Right hindlimb (tissue), 1 donor: ENCODE measurements at places on chromosomes 5 and 9.

GRCh38 chr5:112146323-112147226 is 272.5 kb downstream of the EPB41L4A start:
- DNase-seq = peak; percentile 74

GRCh38 chr5:56069652-56070226 is 75.0 kb upstream of the IL6ST start:
- DNase-seq = no peak

GRCh38 chr5:10789021-10789420 is 28.0 kb upstream of the DAP start:
- DNase-seq = peak; percentile 39

GRCh38 chr9:33698267-33698666 is 97.1 kb upstream of the PRSS3 start:
- DNase-seq = no peak

DNA sequence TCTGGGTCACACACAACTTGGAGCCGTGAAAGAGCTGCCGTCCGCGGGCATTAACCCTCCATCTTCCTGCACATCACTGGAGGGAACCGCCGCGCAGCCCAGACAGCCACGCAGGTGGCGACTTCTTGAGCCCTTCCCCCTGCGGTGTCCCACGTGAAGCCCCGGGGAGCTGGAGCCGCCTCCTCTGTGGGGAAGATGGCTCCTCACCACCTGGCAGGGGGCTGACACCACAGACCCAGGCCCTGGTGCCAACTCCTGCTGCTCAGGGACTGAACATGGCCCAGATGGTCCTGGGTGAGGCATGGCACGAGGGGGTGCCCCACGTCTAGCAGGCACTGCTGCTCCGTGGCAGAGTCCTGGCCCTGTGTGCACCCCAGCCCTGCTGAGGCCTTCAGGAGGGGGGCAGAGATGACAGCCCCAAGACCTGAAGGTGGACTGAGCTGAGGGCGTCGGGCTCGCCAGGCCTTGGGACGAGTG is 38.9 kb downstream of the NDUFS6 start:
- DNase-seq = no peak

- DNase-seq = no peak
Observed at GRCh38 chr9:106922026-106922425, 59.1 kb downstream of the ZNF462 start.

GRCh38 chr9:87259543-87260518 is 237.8 kb upstream of the DAPK1 start:
- DNase-seq = peak; percentile 78

GRCh38 chr5:16616536-16617273 is at the start of gene RETREG1:
Gene RETREG1 (minus strand): TSS chr5:16616997. CDS start chr5:16616971, 26 bp downstream.
- peak; percentile 57 for DNase-seq

GRCh38 chr9:83698976-83699585 is 8.7 kb downstream of the UBQLN1 start:
- no peak for DNase-seq

- DNase-seq = no peak
Observed at GRCh38 chr9:95820074-95820473, 55.4 kb upstream of the ERCC6L2 start.

DNA sequence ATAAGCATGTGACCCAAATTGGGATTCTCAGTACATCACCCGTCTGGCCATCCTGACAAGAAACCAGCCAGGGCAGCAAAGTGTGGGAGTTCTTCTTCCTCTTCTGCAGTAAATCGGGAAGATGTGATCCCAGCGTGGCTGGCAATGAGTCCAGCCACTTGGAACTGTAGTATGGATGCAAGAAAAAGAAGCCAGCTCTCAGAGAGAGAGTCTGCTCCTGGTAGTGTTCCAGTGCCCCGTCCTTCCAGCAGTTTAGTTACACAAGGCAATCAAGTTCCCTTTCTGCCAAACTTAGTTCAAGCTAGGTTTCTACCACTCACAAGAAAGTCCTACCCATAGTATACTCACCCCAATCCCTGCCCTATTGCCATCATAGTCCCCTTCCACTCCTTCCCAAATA is 65.6 kb downstream of the CDK5RAP2 start:
- DNase-seq = no peak

GRCh38 chr9:111179577-111179976 is 141.3 kb upstream of the LPAR1 start:
- DNase-seq = peak; percentile 42

GRCh38 chr9:35905051-35905781 is 786 bp upstream of the HRCT1 start:
- no peak for DNase-seq

DNA sequence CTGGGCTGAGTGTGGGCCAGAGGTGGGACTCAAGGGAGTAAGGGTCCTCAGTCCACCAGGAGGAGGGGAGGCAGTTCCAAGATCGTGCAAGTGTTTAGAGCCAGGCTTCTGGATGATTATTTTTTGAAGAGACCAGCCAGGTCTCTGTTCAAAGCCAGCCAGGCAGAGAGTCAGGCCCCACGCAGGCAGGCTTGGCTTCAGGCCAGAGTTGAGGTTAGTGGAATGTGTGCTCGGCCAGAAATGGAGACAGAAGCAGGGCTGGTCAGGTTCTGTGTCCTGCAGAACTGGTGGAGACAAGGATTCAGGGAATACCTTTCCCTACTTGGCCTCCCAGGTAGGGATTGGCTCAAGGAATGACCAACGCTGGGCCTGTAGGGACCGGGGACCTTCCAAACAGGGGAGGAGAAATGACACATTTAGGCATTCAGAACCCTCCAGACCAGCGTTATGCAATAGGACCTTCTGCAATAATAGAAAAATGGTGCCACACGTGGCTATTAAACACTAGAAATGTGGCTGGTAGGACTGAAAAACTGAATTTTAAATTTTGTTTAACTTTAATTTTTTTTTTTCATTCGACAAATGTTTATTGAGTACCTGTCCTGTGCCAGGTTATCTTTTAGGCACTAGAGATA is 106.2 kb downstream of the CMYA5 start:
- no peak for DNase-seq

- peak; percentile 87 for DNase-seq
Observed at GRCh38 chr9:126719618-126720031, 85.2 kb upstream of the ZBTB43 start.

DNA sequence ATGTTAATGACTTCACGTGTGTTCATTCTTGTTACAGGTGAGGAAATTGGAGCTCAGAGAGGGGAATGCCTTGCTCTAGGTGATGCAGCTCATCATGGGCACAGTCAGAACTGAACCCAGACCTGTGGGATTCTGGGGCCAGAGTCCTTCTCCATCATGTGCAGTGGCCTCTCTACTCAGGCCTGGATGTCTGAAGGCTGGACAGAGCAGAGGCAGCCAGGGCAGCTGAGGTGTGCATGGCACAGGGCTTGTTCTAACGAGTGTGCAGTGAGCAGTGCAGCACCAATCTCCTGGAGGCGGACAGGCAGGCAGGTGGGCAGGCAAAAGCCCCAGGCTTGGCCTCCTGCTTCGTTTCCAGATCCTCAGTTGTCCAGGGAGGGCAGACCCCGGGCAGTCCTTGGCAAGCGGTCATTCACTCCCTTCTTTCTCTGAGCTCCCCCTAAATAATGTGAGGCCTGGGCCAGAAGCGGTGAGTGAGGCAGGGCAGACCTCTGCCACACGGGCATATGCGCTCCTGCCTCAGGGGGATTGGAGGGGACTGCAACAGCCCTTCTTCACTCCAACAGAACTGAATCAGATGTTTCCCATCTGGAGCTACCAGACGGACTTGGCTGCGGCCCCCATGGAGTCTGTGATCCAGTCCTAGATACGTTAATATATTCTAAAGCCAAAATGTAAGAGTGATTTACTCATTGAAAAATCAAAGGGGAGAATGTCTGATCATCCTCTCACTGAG is 68.7 kb upstream of the FSTL4 start:
- no peak for DNase-seq

DNA sequence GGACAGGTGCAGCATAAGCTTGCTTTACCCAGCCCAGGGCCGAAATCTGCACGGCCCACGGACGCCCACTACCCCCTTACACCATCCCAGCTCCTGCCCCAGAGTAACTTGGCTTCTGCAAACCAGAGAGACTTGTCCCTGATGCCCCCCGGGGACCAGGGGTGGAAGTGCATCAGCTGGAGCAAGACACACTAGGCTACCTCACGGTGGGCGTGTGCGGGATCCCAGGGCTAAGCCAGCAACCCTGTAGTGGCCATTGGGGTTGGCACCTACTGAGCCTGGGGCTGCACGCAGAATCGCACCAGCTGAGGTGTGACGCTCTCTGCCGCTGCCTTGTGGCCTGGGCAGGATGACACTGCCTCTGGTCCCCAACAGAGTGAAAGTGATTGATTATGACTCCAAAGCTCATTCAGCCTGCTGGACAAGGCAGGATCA is 6.1 kb upstream of the ZNF79 start:
- DNase-seq = no peak

DNA sequence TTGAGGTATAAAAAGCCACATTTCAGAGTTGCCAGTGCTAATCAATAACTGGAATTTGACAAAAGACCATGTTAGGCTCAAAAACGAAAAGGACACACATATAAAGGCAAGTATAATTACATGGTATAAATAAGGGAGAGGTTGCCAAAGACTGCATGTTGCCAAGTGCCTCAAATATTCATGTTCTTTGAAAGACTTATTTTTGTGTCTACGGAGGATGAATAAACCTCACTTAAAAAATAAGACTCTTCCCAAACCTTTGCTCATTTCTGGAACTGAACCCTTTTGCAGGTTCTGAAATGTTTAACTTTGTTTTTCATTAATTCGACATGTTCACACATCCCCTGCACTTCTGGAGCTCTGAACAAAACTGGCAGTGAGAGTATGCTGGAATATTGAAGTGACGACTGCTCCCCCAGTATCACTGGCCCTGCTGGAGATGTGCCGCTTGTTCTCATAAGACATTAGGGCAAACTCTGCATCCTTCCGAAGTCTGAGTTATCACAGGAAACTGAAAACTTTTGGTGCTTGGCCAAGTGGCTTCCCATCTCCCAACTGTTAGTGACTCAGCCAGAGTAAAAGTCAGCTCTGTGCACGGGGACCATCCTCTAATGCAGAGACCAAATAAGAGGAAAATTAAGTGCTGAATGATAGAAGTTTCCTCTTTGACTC is 336.8 kb downstream of the GLIS3 start:
- peak; percentile 35 for DNase-seq

DNA sequence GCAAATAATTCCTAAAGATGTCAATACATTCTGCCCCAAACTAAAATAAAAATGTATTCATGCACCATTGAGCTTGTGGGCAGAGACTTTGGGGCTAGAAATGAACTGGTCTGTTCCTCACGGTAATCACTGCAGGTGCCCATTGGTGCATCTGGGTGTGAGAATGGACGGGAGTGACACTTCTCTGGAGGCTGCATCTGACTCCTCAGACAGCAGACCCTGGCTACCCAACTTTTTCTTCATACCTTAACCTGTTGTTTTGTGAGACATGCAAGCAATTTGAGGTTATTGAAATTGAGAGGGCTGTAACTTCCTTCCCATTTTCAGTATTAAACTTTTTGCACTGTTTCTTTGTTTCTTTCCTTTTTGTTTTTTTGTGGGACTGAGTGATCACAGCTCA is 333.4 kb downstream of the ICE1 start:
- DNase-seq = no peak

DNA sequence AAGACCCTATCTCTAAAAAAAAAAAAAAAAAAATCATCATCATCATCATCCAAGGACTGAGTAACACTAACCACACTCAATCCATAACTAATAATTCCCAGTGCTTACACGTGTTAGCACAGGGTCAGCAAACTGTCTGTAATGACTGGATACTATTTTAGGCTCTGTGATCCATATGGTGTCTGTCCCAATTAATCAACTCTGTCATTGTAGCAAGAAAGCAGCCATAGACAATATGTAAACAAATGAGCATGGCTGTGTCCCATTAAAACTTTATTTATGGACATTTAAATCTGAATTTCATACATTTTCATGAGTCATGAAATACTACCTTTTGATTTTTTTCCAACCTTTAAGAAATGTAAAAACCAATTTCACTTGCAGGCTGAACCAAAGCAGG is 148.4 kb downstream of the SIL1 start:
- no peak for DNase-seq

DNA sequence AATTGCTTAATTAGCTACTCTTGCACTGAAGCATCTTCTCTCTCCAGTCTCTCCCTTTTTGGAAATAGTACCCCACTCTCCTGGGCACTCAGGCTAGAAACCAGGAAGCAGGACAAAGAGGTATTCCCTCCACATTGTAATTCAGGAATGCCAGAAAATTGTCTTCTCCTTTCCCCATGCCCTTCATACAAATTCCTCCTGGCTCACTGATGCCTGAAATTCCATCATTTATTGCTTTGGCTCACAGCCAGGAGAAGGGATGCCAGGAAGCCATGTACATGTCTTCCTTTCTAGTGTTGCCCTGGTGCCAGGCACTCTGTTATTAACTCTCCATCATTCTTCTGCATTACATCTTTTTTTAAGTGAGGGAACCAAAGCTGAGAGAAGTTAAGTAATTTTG is 716.5 kb upstream of the C9orf72 start:
- DNase-seq = no peak

DNA sequence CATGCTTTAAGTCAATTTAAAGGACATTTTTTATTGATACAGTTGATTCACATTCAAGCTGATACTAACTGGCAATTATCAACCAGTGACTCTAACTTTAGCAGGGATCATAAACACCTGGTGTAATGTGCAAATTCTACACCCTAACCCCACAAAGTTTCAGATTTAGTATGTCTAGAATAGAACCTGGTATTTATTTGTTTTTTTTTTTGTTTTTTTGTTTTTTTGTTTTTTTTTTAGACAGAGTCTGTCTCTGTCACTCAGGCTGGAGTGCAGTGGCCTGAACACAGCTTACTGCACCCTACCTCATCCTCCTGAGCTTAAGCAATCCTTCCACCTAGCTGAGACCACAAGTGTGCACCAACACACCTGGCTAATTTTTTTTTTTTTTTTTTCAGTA is 311.2 kb upstream of the SEMA6A start:
- DNase-seq = no peak

GRCh38 chr5:53946405-53947100 is 363.8 kb downstream of the ARL15 start:
- no peak for DNase-seq

DNA sequence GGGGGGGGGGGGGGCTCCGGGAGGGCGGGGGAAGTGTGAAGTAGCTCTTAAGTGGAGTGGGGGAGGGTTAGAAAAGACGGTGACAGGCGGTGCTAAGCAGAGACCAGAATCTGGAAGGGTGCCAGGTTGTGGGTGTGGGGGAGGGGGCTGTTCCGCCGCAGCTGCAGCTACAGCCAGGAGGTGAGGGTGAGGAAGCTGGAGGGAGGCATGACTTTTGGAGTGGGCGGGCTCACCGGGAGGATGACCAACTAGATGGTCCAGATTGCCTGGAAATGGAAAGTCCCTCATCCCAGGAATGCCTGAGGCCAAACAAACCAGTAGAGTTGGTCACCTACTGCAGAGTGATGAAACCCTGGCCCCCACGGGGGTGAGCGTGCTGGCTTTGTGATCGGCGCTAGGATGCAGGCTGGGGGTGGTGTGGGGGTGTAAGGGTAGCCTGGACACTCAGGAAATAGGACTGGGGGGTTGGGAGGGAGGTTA is 158.1 kb upstream of the SHB start:
- DNase-seq = peak; percentile 74

DNA sequence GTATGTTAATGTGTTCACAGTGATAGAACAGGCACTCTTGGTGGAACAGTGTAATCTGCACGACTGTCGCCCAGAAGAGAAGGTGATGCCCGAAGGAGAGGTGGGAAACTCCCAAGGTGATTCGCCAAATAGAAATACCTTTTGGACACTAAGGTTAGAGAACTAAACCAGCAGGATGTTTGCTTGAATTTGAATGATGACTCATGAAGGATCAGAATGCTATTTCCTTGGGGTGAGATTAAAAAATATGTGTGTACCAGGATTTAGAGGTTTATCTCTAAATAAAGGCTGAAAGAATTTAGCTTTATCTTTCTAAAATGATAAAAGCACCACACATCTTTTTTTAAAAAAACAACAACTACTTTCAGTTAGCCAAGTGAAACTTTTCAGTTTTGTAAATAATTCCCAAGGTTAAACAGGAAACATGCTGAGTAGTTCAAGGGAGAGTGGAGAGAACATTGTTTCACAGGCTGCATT is 297.4 kb upstream of the TAS2R1 start:
- no peak for DNase-seq
